Keratinocyte (primary cell): ENCODE measurements at places on chromosomes 5 and 9. TPM values are rescaled to one million over a fixed set of nuclear protein-coding genes. Genes with fewer than 3 reads are reported as not detected.
A peak's percentile ranks its signal among the peaks of the same experiment; 100 is the strongest.

Gene ARL10
- 0.70 to 2.4 TPM (median 1.6 TPM) in 3 replicates for polyA plus RNA-seq

Gene TMC1
- 0.05 to 0.24 TPM (median 0.12 TPM) in 3 replicates for polyA plus RNA-seq

Gene ABO
- polyA plus RNA-seq = not detected in 3 replicates

Gene PDGFRB
- 0.14 TPM in 1 of 3 replicates, not detected in the others for polyA plus RNA-seq

Gene ADRB2
- 29.4 to 39.7 TPM (median 36.3 TPM) in 3 replicates for polyA plus RNA-seq

Gene INSL6
- polyA plus RNA-seq = not detected in 3 replicates

DNA sequence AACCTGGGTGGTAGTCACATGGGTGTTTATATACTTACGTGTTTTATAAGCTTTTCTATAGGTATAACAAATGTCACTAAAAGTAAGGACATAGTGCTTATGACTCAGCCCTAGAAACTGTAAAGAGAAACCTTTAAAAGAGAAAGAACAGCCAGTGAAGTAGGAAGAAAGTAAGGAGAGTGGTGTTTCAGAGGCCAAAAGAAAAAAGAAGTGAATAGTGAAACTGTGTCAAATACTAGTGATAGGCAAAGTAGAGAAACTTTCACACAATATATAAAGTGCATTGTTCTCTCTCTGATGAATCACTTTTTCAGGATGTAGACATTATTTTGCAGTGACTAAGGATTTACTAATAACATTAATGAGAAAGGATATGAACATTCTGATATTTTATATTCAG lies 74.2 kb upstream of the SUSD1 start:
- no peak for DNase-seq

DNA sequence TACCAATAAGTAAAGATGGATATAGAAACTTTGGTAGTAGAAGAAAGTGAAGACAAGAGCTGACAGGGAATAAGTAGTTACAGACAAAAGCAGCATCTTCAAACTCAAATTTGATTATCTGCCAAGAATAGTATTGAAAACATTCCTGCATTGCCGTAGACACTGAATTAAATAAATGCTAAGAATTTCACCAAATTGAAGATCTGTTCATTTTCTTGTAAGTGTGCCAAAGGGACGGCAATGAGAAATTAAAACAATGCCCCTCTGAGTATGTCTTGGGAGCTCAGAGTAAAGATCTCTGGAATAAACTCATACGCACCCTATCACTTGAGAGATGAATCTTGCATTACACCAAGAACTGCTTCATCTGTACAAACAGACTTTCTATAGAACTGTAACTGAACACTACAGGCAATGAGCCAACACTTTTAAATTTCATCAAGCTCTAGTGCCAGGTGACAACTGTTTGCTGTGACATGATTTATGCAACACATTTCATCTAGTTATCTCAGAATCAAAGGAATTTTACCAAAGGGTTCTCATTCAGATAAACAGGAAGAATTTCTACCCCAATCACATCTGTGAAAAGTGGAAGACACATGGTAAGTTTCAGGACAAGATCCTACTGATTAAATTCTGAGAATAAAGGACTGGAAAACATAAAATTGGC lies 66.9 kb downstream of the RFX3 start:
- DNase-seq = no peak

GRCh38 chr9:91837981-91838731 lies 111.9 kb downstream of the ROR2 start:
- DNase-seq = peak; percentile 25

DNA sequence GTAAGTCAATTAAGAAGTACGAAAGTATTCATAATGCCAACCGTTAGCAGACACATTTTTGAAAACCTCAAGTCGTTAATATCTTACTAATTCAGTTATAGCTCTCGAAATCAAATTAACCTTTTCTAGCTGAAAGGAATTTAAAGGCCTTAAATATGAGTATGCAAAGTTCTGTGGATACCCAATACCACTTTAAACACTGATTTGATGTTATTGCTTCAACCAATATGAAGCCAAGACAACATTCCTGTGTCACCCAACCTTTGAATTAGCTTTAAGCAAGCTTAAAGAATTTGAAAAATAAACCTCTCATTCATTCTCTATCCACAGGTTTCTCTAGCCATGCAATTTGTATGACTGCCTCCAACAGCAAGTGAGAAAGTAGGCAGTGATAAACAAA lies 204.5 kb downstream of the MCTP1 start:
- no peak for DNase-seq

DNA sequence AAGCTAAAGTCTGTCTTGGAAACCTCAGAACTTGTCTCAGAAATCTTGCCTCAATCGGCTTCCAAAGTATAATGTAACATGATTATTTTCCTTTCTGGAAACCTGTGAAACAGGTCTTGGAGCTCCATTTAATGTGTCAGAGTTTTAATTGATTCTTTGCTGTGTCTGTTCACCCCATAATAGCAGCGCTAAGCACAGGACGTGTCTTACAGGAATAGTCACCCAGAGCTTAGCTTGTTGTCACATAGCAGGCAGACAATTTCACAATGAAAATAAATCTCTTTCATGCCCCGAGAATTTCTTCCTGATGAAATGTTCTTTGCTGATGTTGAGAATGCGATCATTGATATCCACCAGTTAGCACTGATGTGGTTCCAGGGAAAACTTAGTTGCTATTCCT lies 40.2 kb upstream of the PTPN3 start:
- no peak for DNase-seq

DNA sequence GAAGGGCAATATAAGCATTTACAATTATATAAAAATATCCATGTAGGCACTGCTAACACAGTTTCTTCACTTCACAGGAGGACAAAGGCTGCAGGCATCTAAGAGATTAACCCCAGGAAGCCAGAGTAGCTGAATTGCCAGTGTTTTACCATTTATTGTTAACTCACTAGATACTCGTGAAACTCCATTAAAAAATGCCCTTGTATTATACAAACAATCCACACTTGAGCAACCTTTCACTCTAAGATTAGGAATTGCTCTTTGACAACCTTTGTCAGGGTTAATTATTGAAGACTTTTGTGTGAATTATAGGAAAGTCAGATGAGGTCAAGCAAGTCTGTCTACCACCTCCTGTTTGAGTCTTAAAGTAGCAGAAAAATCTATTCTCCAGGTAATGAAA lies 317.8 kb downstream of the ADGRV1 start:
- DNase-seq = no peak

DNA sequence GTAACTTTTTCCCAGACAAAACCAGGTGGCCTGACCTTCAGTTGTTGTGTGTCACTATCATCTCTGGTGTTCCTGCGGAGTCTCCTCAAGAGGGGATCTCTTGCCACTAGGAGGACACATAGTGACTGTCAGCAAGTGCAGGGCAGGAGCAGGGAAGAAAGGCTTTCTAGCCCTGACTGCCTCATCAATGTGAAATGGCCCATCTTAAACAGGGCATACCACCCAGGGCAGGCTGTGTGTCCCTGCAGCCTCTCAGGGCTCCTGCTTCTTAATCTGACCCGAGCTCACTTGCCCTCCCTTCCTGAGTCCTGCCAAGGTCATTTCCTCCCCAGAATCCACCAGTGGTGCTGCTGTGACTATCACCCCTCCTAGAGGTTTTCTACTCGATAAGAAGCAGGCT lies 57.4 kb upstream of the SIMC1 start:
- DNase-seq = no peak

- DNase-seq = no peak
Measured at GRCh38 chr9:18568973-18569372, 95.0 kb downstream of the ADAMTSL1 start.

DNA sequence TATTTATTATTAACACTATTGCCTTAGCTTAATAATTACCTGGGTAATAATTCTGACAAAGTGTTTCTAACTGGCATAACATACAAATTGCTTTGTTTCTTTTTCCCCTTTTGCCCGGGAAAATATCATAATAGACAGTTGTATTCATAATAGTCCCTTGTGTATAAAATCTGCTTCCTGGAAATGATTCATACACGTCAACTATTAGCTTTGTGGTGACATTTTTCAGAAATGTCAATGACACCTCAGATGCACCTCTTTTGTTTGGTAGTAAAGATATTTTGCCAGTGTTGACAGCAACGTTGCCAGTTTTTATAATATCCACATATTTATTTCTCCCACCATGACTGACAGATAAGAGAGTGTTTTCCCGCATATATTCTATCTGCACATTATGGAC lies 73.0 kb downstream of the RASEF start:
- DNase-seq = no peak

GRCh38 chr5:32331217-32331934 lies 18.6 kb upstream of the MTMR12 start:
- no peak for DNase-seq

GRCh38 chr9:117354244-117354847 lies 60.5 kb downstream of the ASTN2 start:
- DNase-seq = no peak
